ENCODE measurements at places on chromosomes 2 and 18.
A peak's percentile ranks its signal among the peaks of the same experiment; 100 is the strongest.

GRCh38 chr2:170396799-170397459 is 219.0 kb downstream of the MYO3B start:
- peak; percentile 25 for DNase-seq

DNA sequence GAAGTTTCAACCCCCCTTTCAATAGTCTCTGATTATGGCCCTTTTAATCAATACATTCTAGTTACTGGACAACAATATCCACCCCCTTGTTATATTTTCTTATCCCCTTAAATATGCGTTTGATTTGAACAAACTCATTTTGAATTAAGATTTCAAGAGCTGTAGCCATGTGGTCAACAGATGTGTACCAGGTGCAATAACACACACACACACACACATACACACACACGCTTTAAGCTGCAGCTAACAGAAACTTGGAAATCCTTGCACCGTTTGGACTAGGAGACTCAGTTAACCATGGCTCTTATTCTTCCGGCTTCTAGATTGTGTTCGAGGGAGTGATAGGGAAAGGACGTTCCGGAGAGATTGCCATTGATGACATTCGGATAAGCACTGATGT is 82.8 kb downstream of the NRP2 start:
- no peak for DNase-seq

DNA sequence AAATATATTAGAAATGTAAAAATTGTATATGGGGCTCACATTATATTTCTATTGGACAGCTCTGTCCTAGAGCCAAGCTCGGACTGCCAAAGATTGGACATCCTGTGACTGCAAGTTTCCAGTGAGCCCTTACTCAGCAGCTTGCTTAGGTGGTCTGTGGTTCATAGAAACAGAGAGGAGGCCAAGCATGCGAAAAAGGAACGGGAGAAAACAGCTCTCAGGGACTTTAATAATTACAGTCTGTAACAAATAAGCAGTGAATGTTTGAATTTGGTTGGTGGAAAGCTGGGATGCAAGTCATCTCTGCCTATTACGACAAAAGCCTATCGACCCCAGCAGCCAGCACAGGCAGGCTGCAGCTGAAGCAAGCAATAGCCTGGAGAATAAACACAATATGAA is 35.6 kb downstream of the WIPF1 start:
- no peak for DNase-seq

DNA sequence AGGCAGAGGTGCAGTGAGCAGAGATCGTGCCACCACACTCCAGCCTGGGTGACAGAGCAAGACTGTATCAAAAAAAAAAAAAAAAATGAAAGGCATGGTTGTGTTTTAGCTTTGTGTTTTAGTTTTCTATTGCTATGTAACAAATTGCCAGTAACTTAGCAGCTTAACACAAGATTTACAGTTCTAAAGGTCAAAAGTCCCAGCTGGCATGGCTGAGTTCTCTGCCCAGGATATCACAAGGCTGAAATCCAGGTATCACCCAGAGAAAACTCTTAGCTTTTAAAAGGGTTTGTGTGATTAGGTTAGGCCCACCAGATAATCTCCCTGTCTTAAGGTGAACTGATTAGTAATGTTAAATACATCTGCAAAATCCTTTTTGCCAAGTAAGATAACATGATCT is 107.7 kb upstream of the YPEL5 start:
- no peak for DNase-seq

- no peak for DNase-seq
Measured at GRCh38 chr2:47888581-47889280, 17.6 kb downstream of the FBXO11 start.

DNA sequence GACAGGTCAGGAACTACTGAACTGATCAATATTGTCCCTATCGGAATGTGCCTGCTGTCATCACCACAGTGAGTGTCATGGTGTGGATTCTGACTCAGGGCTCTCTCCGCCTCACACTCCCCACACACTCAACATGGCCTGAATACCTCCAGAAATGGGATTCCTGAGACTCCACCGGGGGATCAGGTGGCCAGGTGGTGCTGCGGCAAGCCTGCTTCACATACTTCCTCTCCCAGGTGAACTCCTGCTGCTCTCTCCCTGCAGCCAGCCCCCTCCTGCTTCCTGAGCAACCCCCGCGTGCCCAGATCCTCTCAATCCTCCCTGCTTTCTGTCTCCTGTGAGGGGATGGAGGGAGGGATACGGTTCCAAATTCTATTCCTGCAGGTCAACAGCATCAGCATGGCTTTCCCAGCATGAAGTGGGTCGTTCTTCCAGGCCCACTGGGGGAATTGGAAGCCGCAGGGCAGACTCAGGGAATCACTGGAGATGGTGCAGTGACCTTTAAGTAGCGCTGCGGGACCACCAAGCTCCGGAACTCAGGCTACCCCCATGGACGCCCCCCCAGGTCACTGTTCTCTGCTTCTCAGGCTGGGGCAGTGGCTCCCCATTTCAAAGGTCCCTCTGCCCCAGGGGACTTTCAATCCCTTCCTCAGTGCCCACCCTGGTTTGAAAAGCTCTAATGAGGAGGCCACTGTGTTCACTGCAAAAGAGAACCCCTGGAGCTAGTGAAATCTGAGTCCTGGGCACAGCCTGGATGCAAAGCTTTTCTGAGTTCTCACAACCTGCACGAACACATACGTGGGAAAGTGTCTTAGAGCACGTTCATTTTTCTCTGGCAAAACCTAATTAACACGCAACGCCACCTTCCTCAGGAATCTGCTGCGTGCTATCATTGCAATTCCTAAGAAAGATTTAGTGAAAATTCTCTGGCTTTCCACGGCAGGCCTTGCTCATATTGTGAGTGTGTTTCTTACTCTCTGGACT is 168.4 kb downstream of the ZFP36L2 start:
- DNase-seq, result no peak

DNA sequence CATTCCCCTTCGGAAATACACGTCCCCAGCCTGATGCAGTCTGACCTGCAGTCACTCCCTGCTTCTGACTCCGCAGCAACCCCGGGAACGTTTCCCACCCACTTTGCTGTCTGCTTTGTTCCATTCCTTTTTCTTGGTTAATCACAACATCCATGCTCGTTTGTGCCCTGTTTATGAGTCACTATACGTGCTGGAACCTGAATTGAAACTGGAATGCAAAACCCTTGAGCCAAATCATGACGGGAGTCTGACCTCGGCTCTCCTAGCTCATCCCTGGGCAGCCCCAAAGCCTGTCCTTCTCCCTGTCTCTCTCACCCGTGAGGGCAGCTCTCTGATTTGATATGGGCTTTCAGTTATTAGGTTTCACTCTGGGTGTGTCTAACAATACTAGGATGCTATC is 57.1 kb upstream of the RNF152 start:
- peak; percentile 13 for DNase-seq

DNA sequence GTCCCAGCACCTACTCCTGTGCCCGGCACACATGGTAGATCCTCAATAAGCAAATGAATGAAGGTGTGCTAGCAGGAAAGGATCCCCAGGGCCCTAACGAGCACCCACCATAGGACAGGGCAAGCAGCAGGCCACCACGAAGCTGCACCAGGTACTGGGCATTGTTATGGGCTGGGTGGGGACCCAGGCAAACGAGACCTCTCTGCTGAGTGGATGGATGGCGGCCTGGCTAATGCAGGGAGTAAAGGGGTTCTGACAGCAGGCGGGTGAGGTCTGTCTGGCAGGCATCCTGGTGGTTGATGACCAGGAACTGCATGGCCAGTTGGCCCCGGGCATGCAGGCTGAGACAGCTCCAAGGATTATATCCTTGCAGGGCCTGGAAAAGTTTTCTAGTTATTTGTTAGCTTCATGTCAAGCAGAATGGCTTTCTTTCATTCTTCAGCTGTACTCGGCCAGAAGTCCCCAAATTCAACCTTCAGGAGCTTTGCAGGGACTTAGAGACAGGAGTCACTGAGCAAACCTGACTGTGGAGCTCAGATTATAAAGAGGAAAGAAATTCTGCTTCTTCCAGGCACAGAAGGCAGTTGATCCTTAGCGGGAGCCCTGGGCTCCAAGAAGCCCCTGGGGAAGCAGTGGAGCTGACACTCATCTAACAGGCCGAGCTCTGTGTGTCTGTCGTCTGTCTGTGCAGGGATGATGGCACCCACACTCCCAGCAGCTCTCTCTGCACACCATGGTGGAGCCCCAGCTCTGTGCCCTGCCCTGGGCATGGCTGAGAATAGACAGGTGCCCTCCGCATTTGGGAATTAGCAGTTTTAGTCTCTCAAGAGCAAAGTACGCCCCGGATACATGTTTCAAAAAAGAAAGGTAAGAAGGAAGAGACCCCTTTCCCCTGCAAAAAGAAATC is 51.2 kb downstream of the SDC1 start:
- DNase-seq, result no peak

DNA sequence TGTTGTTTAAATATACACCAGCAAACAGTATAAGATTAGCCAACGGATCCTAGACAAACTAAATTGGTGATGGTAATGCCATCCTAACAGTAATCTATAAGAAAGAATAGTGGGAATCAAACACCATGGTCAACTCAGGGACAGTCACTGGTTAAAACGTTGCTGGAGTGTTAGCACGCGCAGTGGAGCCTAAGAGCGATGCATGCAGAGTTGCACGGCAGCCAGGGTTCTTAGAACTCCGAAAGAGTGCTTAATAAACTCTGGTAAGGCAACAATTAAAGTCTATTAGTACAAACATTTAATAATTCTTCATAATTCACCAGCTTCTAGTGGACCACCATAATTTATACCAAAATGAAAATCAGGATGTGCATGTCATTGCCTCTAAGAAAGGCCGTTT is 22.2 kb downstream of the LANCL1 start:
- DNase-seq, result no peak

DNA sequence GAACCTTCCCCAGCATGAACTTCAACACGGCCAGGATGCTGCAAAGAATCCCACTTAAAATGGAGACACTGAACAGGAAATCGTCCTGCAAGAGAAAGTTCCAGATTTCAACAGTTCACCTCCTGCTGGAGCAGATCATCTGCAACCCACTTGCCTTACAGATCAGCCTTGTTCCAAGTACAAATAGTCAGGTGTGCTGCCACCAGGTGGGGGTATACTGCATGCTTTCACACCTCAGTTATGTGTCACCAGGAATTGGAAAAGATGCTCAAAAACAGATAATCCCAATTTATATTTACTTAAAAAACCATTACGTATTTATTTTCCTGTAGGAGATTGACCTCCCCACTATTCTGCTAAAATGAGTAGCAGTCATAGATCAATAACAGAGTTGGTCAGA is 212.3 kb downstream of the MGAT5 start:
- DNase-seq, result no peak

DNA sequence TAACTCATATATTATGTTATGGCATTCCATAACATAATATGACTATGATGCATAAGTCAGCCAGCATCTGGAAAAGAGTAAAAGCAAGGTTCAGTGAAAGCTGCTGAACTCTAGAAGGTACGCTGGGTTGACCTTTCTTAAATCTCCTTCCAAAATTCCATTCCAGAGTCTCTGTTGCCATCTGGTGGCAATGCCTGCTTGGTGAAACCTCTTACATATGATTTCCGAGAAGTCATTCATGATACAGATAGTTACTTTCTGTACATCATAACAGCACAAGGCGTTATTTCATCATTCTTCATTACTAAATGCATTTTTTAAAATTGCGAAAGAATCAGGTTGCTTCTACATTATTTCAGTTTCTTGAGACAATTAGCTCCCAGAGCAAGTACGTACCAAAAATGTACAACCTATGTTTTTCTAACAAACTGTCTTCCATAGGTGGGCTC is 7.0 kb upstream of the EPG5 start:
- peak; percentile 75 for DNase-seq

GRCh38 chr18:45826084-45826483 is 609 bp downstream of the SIGLEC15 start:
- DNase-seq, result no peak

Measured in GM03348 (cell line).